Astrocyte (in vitro differentiated cells and primary cell): ENCODE measurements at places on chromosomes 16 and 17.

DNA sequence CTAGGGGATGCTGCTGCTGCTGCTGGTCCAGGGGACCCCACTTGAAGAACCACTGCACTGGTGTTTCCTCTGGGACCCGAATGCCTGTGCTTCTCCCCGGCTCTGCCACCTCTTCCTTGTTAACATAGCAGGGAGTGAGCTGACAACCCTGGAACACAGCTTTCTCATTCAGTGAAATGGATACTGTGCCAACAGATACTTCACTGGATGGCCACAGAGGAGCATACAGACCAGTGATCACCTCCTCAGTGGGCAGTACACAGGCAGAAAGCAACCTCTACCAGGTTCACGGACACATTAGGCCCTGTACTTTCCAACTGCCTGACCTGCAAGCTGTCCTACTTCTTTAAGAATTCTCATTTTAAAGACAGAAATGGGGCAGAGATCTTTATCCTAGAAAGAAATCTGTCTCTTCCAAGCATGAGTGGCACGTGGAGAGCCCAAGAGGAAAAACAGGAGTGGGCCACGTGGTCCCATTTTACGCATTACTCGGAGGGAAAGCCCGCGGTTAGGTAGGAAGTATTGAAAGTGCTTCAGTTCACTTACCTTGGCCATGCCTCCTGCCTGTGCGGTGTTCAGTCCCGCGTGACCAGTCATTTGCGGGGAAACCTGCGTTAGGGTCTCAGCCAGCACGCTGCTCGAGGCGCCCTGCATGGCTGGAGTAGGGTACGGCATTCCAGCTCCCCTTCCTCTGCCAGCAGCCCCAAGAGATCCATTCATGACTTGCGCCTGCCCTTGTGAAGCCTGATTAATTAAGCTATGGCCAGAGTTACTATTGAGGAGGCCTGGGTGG lies 30.6 kb downstream of the CREBBP start:
- no peak overlapping the region for H3K27ac ChIP-seq
- no peak for DNase-seq
- H3K4me1 ChIP-seq, result peaks cover 15% of the 10 kb centered on the region
- H3K27me3 ChIP-seq, result no peaks in the 10 kb centered on the region
- H3K36me3 ChIP-seq, result no peaks in the 10 kb centered on the region

GRCh38 chr16:59116744-59117143 lies 382.6 kb upstream of the GOT2 start:
- DNase-seq, result no peak
- H3K4me1 ChIP-seq, result no peaks in the 10 kb centered on the region
- no peak overlapping the region for H3K27ac ChIP-seq
- no peaks in the 10 kb centered on the region for H3K36me3 ChIP-seq
- no peak overlapping the region for H3K4me3 ChIP-seq
- H3K27me3 ChIP-seq, result no peaks in the 10 kb centered on the region

DNA sequence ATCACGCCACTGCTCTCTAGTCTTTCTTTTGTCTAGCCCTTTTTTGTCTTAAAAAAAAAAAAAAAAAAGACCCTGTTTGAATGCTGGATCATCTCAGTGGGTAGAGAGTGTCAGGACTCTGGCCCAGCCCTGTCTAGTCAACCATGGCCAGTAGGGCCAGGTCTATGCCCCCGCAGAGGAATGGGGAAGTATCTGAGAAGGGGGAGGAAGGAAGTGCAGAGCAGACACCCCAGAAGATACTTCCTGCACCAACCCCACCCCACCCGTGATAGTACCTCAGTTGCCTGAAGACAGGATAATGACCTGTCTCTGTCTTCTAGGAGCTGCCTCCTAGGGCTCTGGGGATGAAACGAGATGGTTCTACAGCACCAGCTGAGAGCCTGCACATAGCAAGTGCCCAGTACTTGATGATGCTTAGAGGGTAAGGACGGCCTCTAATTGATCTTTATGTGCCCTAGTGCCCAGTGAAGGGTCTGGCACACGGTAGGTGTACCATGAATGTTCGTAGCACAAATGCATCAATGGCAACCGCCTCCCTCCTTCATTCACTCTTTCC lies 55.4 kb downstream of the ABAT start:
- no peak overlapping the region for H3K4me3 ChIP-seq
- DNase-seq, result no peak
- no peaks in the 10 kb centered on the region for H3K36me3 ChIP-seq
- H3K27me3 ChIP-seq, result no peaks in the 10 kb centered on the region
- no peak overlapping the region for H3K27ac ChIP-seq
- H3K4me1 ChIP-seq, result no peaks in the 10 kb centered on the region

DNA sequence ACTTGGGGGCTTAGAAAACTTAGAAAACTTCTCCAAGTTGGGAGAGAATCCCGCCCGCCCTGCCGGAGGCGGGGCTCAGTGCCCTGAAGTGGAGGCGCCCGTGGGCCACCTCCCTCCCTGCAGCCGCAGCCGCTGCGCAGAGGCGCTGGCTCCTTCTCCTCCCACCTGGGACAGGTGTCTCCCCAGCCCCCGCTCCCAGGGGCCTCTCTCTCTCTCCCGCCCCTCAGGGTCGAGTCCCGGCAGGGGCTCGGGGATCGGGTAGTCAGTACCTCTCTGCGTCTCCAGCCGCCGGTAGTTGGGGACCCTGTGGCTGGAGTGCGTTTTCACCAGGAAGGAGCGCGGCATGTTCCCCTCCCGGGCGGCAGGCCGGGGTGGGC lies 257 bp downstream of the SNAI3 start:
- H3K4me3 ChIP-seq, result peak overlapping the region; percentile 17
- peaks cover 8% of the 10 kb centered on the region for H3K27me3 ChIP-seq
- H3K36me3 ChIP-seq, result no peaks in the 10 kb centered on the region
- no peak overlapping the region for H3K27ac ChIP-seq

GRCh38 chr17:81635973-81636504 lies 873 bp downstream of the NPLOC4 start:
- no peaks in the 10 kb centered on the region for H3K27me3 ChIP-seq
- H3K36me3 ChIP-seq, result peaks cover 7% of the 10 kb centered on the region
- peak; percentile 46 for DNase-seq
- H3K4me1 ChIP-seq, result peaks cover 11% of the 10 kb centered on the region
- H3K27ac ChIP-seq, result peak overlapping the region; percentile 89

- H3K27me3 ChIP-seq, result no peaks in the 10 kb centered on the region
- H3K4me3 ChIP-seq, result no peak overlapping the region
- H3K4me1 ChIP-seq, result no peaks in the 10 kb centered on the region
- H3K36me3 ChIP-seq, result no peaks in the 10 kb centered on the region
Observed at GRCh38 chr16:361872-362701, 8.3 kb downstream of the MRPL28 start.

GRCh38 chr16:71453036-71453435 lies 9.0 kb downstream of the ZNF23 start:
- no peak for DNase-seq
- no peak overlapping the region for H3K27ac ChIP-seq
- no peaks in the 10 kb centered on the region for H3K27me3 ChIP-seq
- no peaks in the 10 kb centered on the region for H3K4me1 ChIP-seq
- peaks cover 59% of the 10 kb centered on the region for H3K36me3 ChIP-seq

DNA sequence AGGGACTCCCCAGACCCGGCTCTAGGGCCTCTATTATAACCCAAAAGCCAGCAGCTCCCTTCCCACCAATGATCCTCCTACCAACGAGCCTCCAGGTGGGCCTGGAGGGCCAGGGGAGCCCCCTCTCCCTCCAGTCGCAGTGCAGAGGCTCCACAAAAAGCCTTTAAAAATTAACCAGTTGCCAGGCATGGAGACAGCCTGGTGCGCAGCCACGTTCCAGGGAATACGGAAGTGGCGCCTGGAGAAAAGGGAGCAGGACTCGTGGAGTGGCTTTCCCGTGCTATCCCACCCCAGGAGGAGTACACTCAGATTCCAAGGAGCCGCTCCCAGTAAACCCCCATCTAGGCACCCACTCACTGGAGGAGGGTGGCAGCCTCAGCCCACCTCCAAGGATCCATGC lies 112.3 kb downstream of the ZNF423 start:
- DNase-seq, result no peak
- no peak overlapping the region for H3K4me3 ChIP-seq
- no peaks in the 10 kb centered on the region for H3K36me3 ChIP-seq
- peaks cover 4% of the 10 kb centered on the region for H3K4me1 ChIP-seq

GRCh38 chr17:80081596-80081995 lies 19.8 kb upstream of the GAA start:
- no peaks in the 10 kb centered on the region for H3K36me3 ChIP-seq
- no peak overlapping the region for H3K27ac ChIP-seq
- no peaks in the 10 kb centered on the region for H3K4me1 ChIP-seq
- no peak overlapping the region for H3K4me3 ChIP-seq
- DNase-seq, result no peak
- peaks cover 3% of the 10 kb centered on the region for H3K27me3 ChIP-seq

DNA sequence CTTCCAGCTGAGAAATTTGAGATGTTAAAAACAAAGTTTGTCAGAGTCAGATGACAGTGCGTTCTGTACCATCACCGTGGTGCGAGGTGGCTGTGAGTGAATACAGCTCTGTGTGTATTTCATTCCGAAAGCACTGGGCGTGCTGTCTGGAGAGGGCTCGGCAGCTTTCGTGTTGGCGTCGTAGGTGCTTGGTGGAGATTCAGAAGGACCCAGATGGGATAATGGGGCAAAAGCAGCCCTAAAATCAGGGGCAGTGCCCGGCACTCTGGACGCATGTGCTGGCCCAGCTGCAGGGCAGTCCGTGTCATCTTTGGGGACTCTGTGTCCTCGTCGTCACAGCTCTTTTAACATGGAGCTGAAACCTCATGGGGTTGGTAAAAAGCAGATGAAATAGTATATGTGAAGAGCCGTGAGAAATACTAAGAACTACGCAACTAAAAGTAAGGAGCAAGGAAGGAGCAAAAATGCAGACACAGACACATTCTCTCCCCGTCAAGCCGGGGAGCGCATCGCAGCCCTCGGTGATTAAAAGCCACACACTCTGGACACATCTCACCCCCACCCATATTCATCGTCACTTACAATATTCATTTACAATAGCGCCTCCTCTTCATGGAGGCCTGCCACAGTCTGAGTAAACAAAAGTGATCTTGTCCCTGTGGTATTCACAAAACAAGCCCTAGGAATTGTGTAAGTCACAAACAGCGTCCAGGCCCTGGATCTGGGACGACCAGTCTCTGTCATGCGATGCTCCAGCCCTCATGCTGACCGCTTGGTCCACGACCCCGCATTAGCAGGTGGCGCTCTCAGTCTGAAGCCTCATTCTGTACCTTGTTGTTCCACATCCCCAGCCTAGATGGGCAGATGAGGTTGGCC lies 206.7 kb downstream of the RPTOR start:
- peaks cover 7% of the 10 kb centered on the region for H3K4me1 ChIP-seq
- no peaks in the 10 kb centered on the region for H3K36me3 ChIP-seq
- H3K4me3 ChIP-seq, result no peak overlapping the region
- no peak overlapping the region for H3K27ac ChIP-seq
- no peaks in the 10 kb centered on the region for H3K27me3 ChIP-seq

DNA sequence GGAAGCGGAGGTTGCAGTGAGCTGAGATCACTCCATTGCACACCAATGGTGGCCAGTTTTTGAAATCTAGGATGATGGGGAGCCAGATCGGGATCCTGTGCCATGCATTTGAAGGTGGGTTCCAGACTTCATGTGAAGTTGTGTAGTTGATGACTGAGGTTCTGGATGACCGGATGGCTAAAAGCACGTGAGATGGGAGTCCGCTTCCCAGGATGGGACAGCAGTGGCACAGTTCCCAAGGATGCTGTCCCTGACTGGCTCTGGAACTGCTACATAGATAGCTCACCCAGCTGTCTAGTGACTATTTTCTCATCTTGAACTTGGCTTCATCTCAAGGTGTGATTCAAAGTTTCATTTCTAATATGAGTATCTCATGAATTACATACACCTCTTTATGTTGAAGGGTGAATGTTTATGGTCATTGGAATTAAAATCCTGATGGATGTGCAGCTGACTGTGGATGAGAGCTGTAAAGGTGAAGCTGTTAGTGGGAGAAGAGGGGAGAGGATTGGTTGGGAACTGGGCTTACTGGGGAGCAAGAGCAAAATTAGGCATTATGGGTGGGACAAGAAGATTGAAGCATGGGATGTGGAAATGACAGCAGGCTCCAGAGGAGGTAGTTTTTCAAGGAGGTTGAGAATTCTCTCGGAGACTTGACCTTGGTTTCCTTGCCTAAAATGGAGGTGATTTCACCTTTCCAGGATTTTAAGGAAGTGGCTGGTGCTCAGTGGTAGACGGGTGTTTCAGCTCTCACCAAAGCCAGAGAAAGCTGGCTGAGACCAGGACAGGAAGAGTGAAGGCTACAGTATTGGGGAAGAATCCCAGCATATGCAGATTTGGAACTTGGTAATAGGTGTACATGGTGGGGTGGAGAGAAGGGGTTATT lies 8.2 kb downstream of the TUFM start:
- H3K27me3 ChIP-seq, result no peaks in the 10 kb centered on the region
- H3K4me1 ChIP-seq, result no peaks in the 10 kb centered on the region
- H3K27ac ChIP-seq, result no peak overlapping the region
- DNase-seq, result no peak
- peaks cover 45% of the 10 kb centered on the region for H3K36me3 ChIP-seq

- H3K27me3 ChIP-seq, result peaks cover 5% of the 10 kb centered on the region
- no peaks in the 10 kb centered on the region for H3K4me1 ChIP-seq
Observed at GRCh38 chr16:14354561-14355351, 275.3 kb downstream of the PARN start.

GRCh38 chr17:31089471-31089870 lies 5.3 kb upstream of the NF1 start:
- peaks cover 5% of the 10 kb centered on the region for H3K4me1 ChIP-seq
- no peak overlapping the region for H3K4me3 ChIP-seq
- H3K27ac ChIP-seq, result no peak overlapping the region
- no peaks in the 10 kb centered on the region for H3K27me3 ChIP-seq
- no peak for DNase-seq
- no peaks in the 10 kb centered on the region for H3K36me3 ChIP-seq

DNA sequence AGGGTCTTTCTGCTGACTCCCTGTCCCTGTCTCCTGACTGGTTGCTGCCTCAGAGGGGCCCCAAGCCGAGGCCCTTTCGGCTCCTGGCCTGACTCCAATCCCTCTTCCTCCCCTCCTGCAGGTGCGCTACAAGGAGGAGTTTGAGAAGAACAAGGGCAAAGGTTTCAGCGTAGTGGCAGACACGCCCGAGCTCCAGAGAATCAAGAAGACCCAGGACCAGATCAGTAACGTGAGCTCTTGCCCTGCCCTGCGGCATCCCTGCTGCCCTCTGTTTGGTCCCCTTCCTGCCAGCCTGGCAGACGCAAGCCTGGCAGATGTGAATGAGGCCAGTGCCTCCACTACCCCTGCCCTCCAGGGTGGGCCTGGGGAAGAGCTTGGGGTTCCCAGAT lies 27.1 kb upstream of the LASP1NB start:
- H3K36me3 ChIP-seq, result peaks cover 23% of the 10 kb centered on the region
- no peak overlapping the region for H3K4me3 ChIP-seq
- peaks cover 48% of the 10 kb centered on the region for H3K4me1 ChIP-seq
- no peak for DNase-seq
- H3K27me3 ChIP-seq, result no peaks in the 10 kb centered on the region

GRCh38 chr17:77363821-77364361 lies 223.1 kb downstream of the SEC14L1 start:
- H3K27me3 ChIP-seq, result no peaks in the 10 kb centered on the region
- peak; percentile 67 for DNase-seq
